ENCODE measurements at places on chromosomes 4 and X. TPM values are rescaled to one million over a fixed set of nuclear protein-coding genes. Genes with fewer than 3 reads are reported as not detected.
A peak's percentile ranks its signal among the peaks of the same experiment; 100 is the strongest.

CFAP47 gene
- not detected for total RNA-seq

PRDM8 gene
- 7.3 TPM for total RNA-seq

PDCL2 gene
- not detected for total RNA-seq

BEX1 gene
- total RNA-seq, result 2.2 TPM

SSX2B gene
- total RNA-seq, result 0.32 TPM

CABS1 gene
- not detected for total RNA-seq

ALG13 gene
- total RNA-seq, result 47.9 TPM

DNA sequence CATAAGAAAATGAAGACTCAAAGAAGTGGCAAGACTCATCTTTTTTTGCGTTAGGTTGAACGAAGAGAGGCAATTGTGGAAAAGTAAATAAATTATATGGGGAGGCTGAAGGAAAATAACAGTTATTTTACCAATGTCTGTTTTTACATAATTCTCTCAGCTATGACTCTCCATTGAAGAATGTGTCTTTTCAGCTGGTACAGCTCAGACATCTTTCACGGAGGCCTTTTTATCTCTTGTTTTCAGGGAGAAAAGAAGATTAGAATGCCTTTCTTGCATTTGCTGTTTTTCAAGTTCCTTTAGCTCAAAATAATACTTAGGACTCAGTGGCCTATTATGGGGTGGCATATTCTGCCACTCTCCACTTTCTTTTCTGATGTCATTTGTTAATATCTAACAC, 153.0 kb downstream of the ADAM29 start:
- no peak for DNase-seq

- no peak for DNase-seq
Observed at GRCh38 chr4:14237911-14238310, 610.4 kb upstream of the BOD1L1 start.

GRCh38 chr4:168411318-168412150, 68.8 kb downstream of the DDX60L start:
- DNase-seq, result peak; percentile 73

- no peak for DNase-seq
Observed at GRCh38 chr4:129138810-129139496, 43.0 kb downstream of the C4orf33 start.

AFM gene
- not detected for total RNA-seq

- DNase-seq, result peak; percentile 45
Observed at GRCh38 chr4:123390846-123391456, 5.6 kb upstream of the SPRY1 start.

DNA sequence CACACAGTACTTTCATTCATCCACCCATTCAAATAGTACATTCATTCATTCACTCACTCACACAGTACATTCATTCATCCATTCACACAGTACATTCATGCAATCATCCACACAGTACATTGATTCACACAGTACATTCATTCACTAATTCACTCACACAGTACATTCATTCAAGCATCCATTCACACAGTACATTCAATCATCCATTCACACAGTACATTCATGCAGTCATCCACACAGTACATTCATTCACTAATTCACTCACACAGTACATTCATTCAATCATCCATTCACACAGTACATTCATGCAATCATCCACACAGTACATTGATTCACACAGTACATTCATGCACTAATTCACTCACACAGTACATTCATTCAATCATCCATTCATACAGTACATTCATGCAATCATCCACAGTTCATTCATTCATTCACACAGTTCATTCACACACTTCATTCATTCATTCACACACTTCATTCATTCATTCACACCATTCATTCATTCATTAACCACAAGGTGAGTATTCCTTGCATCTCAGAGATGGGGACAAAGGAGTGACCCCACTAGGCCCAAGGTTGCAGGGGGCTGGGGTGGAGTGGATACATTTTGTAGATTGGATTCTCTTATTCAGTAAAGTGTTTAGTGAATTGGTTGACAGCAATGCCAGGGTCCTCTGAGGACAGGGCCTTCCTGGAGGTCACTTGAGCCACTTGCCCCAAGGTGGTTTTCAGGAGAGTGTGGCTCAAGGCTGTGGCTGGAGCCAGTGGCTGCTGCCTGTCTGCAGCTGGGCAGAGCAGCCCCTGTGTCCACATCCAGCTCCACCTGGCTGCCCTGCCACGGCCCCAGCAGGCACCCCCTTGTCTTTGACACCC, 4.3 kb upstream of the SPON2 start:
- DNase-seq, result no peak

- DNase-seq, result no peak
Observed at GRCh38 chrX:30795981-30796958, 92.8 kb downstream of the TAB3 start.

PAGE2B gene
- total RNA-seq, result not detected

DNA sequence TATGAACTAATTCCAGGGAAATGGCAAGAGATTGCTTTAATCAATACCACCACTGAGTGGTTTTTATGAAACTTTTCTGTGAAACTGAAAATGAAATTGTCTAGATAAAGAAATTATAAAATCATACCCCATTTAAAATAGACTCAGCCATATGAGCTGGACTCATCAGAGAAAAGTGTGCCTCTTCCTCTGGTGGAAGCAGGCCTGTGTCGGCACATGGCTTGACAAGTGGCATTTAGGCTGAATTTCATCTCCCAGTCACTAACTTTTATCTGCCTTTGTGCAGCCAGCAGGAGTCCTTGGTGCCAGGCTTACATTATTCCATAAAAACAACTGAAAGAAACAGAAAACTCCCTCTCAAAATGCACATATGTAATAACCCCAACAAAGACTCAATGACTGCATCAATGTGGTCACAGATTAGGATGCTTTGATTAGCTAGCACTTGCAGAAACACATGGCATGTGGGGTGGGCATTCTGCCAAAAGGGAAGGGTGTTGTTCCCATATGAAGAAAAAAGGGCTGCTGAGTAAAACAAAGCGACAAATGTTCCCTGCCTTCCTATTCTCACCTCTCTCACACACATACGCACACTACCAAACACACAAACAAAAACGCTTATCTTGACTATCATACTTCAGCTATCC, 232.3 kb downstream of the PABPC4L start:
- peak; percentile 67 for DNase-seq

- DNase-seq, result peak; percentile 76
Observed at GRCh38 chr4:98626350-98626749, 32.1 kb downstream of the TSPAN5 start.

DNA sequence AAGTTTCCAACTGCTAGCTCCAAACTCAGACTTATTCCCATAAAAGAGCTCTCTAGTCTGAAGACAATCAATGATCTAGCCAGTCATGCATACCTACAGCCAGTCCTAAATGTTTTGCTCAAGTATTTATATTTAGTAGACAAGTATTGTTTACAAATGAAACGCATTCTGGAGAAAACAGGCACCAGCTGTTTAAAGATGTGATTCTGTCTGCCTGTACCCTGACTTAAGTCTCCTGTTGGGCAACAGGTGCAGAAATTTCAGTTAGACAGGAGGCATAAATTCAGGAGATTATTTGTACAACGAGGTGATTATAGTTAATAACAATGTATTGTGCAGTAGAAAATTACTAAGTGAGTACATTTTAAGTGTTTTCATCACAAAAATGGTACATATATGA, 28.9 kb downstream of the LNX1 start:
- DNase-seq, result peak; percentile 56

SMIM31 gene
- not detected for total RNA-seq

MAGEA10 gene
- not detected for total RNA-seq

NONO gene
- total RNA-seq, result 462 TPM

CFAP99 gene
- total RNA-seq, result not detected

- DNase-seq, result no peak
Observed at GRCh38 chr4:139685180-139685579, 19.6 kb downstream of the MGST2 start.

PAGE5 gene
- not detected for total RNA-seq

DNA sequence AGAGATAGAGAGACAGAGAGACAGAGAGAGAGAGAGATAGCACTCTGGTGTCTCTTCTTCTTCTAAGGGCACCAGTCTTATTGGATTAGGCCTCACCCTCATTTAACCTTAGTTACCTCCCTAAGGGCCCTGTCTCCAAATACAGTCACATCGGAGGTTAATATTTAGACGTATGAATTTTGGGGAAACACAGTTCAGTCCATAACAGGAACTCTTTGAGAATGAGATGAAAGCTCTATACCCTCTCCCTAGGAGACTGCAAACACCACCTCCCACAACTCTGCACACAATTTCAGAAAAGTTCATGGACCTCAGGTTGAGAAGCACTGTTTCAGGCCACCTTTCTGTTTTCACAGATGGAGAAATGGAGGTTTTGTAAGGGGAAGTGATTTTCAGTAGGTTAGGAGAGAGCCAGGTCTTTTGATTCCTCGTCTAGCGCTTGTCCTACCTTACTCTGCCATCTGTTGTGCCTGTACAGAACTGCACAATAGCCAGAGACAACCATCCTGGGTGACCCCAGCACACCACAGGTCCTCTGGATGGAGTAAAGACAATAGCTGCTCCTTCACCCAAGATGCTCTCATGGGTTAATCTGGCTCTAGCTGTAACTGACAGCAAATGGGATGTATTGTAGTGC, 16.9 kb upstream of the LOC101059915 start:
- DNase-seq, result no peak

DNA sequence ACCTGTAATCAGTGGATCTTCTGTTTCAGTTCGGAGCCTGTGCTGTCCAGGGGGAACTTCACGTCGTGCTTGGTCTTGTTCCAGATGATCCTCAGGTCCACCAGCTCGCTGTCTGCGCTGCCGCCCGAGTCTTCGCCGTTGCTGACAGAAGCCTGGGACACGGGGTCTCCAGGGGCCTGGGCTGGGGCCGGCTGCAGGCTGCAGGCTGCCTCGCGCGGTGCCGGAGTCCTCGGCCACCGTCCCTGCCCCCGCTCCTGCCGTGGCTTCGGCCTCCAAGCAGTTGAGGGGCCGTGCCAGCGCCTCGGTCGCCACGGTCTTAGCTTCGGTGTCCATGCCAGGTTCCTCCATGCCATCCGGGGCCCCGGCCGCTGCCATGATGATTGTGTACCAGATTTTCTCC, 37.3 kb upstream of the CCNI start:
- no peak for DNase-seq

GRCh38 chr4:37889849-37890800, 759 bp upstream of the TBC1D1 start:
- no peak for DNase-seq

DNA sequence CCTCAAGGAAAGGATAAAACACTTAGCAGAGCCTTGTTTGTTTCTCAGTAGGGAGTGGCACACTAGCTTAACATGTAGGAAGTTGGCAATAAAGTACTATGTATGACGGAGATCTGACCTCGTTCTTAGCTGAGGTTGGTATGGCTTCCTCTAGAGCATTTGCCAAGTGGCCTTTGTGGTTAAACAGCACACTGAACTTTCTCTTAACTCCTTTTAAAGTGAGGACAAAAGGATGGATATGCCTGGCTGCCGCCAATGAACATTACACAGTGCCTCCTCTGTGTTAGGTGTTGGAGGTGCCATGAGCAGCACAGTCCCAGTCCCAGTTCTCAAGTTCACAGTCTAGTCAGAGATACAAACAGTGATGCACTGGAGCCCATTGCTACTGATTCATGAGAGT, 54.4 kb downstream of the VGLL1 start:
- no peak for DNase-seq
